Esophagus squamous epithelium (tissue), 5 donors: ENCODE measurements at places on chromosomes 16 and 17. TPM values are rescaled to one million over a fixed set of nuclear protein-coding genes. Genes with fewer than 3 reads are reported as not detected.

- H3K27me3 ChIP-seq = peaks cover 17% of the 10 kb centered on the region
- H3K36me3 ChIP-seq = no peaks in the 10 kb centered on the region
- H3K4me1 ChIP-seq = peaks cover 53% of the 10 kb centered on the region
- DNase-seq = no peak
- no peak overlapping the region for H3K4me3 ChIP-seq
These were observed 3.8 kb upstream of the HAP1 start for GRCh38 chr17:41738077-41738800.

DNA sequence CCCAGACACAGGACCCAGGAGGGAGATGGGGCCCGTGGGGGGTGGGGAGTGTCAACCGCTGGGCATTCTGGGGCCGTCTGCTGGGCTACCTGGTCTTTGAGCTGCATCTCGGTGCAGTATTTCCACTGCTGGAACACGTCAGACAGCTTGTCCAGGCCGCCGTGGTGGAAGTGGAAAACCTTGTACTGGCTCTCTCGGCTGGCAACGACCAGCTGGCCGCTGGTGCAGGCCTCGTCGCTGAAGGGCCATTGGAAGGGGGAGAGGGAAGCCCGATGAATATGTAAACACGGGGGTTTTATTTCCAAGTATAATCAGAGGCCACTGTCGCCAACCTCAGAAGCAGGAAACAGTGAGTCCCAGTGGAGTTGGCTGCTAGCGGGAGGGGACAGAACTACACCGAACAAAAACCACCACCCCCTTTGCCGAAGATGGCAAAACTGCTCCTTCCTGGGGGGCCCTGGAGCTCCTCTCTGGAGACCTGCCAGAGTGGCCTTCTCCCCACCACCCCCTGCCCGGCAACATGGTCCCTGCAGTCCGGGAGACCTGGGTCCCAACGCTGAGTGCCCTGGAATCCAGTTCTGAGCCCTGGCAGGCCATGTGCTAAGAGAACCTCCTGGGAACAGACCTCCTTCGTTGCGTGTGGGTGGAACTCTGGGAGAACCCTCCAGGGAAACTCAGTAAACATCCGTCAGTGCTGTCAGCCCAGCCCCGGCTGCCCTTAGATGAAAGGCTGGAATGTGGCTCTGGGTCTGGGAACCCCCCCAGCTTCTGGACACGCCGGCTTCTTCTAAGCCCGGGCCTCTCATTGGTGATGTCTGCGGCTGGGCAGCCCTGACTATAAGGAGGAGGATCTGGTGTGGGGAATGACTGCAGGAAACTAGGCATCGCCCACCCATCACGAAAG, 84.1 kb downstream of the TBC1D16 start:
- H3K36me3 ChIP-seq = no peaks in the 10 kb centered on the region
- H3K4me1 ChIP-seq = peaks cover 7% of the 10 kb centered on the region
- H3K27ac ChIP-seq = peak overlapping the region; percentile 50
- H3K27me3 ChIP-seq = no peaks in the 10 kb centered on the region
- DNase-seq = no peak

DNA sequence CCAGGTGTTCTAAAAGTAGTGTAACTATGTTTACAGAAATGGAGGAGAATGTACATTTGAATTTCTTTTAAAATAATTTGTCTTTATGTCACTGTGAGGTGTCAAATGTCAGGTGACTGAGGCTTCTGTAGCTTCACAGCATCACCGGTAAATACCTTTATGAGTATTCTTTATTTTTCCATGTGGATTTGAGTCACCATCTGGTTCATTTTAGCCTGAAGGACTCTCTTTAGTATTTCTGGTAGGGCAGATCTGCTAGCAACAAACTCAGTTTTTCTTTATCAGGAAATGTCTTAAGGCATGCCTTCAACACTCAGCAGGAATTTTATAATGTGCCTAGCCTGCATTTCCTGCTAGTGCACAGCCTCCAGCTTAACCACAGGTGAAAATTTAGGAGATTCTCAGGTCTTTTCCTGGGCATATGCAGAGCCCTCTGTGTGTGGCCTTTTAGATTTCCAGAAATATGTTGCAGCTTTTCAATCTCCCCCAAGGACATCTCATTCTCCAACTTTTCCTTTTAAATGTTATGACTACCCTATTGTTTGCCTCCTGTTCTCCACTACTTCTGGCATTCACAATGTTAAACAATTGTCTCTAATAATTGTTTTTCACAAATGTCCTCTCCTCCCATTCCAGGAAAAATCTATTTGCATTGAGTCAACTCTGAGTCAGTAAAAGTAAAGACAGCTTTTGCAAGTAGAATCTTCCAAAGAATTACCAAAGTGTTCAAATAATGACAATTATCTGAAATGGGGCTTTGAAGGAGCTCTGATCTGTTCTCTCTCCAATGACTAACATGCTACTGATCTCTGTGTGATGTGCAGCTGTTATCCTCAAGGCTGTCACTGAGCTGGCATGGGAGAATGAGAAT, 239.4 kb upstream of the CPHXL start:
- no peak for DNase-seq
- no peaks in the 10 kb centered on the region for H3K4me1 ChIP-seq
- H3K27ac ChIP-seq = no peak overlapping the region
- H3K36me3 ChIP-seq = no peaks in the 10 kb centered on the region
- no peak overlapping the region for H3K4me3 ChIP-seq

- H3K4me1 ChIP-seq = peaks cover 73% of the 10 kb centered on the region
- no peak for DNase-seq
- H3K27ac ChIP-seq = no peak overlapping the region
- no peaks in the 10 kb centered on the region for H3K27me3 ChIP-seq
- H3K4me3 ChIP-seq = no peak overlapping the region
- H3K36me3 ChIP-seq = no peaks in the 10 kb centered on the region
These were observed 6.8 kb downstream of the RSPRY1 start for GRCh38 chr16:57192720-57193486.

DNA sequence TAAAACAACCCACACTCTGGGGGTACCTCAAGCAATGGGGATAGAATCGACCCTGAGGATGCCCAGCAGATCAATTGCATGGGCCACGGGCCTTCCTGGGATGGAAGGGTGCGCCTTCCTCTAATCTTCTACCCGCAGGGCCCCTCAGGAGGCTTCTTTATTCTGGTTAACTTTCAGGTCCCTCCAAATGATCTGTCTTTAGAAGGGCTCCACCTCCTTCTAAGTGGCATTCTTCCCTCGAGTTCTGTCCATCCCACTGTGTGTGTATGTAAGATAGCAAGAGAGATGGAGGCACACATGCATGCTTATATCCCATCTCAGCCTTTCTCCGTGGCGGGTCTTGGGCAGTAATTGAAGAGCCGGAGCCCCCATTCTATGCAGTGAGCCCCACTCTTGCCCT, 125.7 kb downstream of the MRM1 start:
- no peaks in the 10 kb centered on the region for H3K36me3 ChIP-seq
- peaks cover 7% of the 10 kb centered on the region for H3K4me1 ChIP-seq
- H3K27ac ChIP-seq = no peak overlapping the region
- no peak overlapping the region for H3K4me3 ChIP-seq
- no peak for DNase-seq
- H3K27me3 ChIP-seq = peaks cover 4% of the 10 kb centered on the region

- peaks cover 34% of the 10 kb centered on the region for H3K27me3 ChIP-seq
- peaks cover 16% of the 10 kb centered on the region for H3K4me1 ChIP-seq
- H3K36me3 ChIP-seq = no peaks in the 10 kb centered on the region
- H3K27ac ChIP-seq = peak overlapping the region; percentile 77
- no peak overlapping the region for H3K4me3 ChIP-seq
These were observed 24.0 kb upstream of the CIBAR2 start for GRCh38 chr16:85136213-85136701.

DNA sequence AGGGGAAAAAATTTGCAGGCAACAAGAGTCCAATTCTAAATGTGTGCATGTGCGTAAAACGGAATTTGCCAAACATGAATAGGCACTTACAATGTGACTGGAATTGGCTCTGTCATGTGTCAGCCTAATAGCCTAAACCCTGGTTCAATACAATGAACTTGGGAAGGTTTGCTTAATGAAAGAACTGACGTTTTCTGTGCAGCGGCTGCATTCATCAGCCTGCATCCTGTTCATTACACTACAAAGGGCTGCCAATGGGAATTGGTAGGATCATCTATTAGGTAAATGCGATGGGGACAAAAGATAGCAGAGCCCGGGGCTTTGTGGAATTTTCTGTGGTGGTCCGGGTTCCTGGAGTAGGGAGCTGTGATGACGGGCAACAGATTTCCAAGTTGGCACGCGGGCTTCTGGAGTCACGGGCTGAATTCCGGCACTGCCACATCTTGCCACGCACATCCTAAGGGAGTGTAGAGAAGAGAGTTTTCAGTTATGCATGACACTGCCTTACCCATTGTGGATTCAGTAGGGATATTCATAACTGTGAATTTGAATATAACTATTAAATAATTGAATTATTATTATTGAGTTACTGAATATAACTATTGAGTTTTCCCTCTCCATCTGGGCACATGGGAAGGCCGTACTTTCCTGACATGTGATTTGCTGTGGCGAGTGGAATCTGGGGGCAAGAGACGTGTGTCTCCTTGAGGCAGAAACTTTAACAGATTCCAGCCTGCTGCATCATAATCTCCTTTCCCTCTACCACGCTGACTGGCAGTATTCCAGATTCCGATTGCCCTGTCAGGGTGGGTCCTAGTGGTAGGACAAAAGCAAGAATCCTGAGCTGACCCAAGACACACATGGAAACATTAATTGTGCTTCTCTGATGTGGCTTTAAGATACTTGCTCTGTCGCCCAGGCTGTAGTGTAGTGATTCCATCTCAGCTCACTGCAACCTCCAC, 565.6 kb downstream of the WWOX start:
- H3K36me3 ChIP-seq = no peaks in the 10 kb centered on the region
- H3K27ac ChIP-seq = no peak overlapping the region
- no peaks in the 10 kb centered on the region for H3K27me3 ChIP-seq
- no peaks in the 10 kb centered on the region for H3K4me1 ChIP-seq
- no peak for DNase-seq

GRCh38 chr17:163514-164098, 17.8 kb downstream of the DOC2B start:
- no peaks in the 10 kb centered on the region for H3K4me1 ChIP-seq
- no peaks in the 10 kb centered on the region for H3K36me3 ChIP-seq
- no peak overlapping the region for H3K27ac ChIP-seq
- H3K4me3 ChIP-seq = no peak overlapping the region

DNA sequence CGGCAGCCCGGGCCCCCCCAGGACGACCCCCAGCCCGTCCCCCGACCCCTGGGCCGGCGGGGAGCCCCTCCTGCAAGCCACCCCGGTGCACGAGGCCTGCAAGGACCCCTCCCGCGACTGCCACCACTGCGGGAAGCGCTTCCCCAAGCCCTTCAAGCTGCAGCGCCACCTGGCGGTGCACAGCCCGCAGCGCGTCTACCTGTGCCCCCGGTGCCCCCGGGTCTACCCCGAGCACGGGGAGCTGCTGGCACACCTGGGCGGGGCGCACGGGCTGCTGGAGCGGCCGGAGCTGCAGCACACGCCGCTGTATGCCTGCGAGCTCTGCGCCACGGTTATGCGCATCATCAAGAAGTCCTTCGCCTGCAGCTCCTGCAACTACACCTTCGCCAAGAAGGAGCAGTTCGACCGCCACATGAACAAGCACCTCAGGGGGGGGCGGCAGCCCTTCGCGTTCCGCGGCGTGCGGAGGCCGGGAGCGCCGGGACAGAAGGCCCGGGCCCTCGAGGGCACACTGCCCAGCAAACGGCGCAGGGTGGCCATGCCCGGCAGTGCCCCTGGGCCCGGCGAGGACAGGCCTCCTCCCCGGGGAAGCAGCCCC, 15.6 kb upstream of the ZFPM1 start:
- no peak overlapping the region for H3K4me3 ChIP-seq
- H3K4me1 ChIP-seq = peaks cover 3% of the 10 kb centered on the region
- no peaks in the 10 kb centered on the region for H3K36me3 ChIP-seq

DNA sequence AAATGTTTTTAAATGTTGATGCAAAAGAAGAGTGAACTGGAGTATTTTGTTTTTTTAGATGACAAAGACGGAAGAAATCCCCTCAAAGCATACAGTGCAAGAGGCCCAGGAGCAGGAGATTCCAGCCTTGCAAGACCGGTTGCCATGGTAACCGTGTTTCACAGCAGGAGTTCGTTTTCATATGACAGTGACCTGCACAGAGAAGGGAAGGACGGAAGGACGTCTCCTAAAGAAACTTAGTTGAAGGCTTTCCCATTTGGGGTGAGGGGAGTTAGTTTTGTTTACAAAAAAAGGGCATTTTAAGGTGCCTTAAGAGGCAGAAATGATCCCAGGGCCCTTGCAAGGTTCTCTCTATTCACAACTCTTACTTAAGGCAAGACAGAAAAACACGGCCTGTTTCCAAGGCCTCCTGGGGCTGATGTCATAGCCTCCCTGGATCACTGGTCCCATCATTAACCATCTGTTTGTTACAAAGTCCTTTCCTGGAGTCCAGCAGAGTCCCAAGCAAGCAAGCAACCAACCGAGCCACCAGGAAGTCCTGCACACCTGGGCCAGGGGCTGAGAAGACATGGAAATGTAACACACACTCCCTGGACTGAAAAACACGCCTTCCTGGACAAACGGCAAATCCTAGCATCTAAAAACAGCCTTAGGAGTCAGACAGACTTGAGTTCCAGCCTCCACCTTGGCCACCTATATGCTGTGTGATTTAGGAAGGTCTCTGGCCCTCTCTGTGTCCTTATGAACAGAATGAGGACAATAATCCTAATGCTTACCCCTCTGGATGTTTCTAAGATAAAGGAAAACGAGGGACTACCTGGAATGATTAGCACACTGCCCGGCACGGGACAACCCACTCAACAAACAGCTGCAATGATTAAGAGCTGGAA, 30.3 kb upstream of the RPH3AL start:
- H3K4me1 ChIP-seq = peaks cover 13% of the 10 kb centered on the region
- no peaks in the 10 kb centered on the region for H3K27me3 ChIP-seq
- no peak overlapping the region for H3K4me3 ChIP-seq
- H3K36me3 ChIP-seq = no peaks in the 10 kb centered on the region

GRCh38 chr17:79948945-79949655, 86.6 kb downstream of the TBC1D16 start:
- no peak overlapping the region for H3K27ac ChIP-seq
- no peaks in the 10 kb centered on the region for H3K27me3 ChIP-seq
- H3K36me3 ChIP-seq = peaks cover 13% of the 10 kb centered on the region
- H3K4me3 ChIP-seq = no peak overlapping the region
- no peak for DNase-seq
- peaks cover 7% of the 10 kb centered on the region for H3K4me1 ChIP-seq

DNA sequence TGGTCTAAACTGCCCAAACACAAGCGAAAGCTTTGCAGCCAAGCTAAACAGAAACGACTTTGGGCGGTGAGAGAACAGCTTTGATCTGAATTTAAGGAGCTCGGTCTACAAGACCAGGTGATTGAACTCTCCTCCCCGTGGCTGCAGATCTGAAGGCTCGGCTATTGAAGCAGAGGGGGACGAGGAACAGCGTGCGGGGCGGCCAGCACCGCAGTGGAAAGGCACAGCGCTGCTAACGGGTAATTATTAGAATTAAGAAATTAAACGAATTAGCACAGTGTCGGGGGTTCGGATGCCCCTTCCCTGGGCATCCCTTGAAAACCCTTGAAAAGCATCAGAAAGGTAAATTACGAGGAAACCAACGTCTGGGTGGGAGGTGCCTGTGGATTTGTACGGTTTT, 431 bp downstream of the TEKT3 start:
- DNase-seq = no peak
- H3K4me1 ChIP-seq = peaks cover 4% of the 10 kb centered on the region
- no peak overlapping the region for H3K27ac ChIP-seq
- H3K36me3 ChIP-seq = no peaks in the 10 kb centered on the region
- H3K27me3 ChIP-seq = no peaks in the 10 kb centered on the region
- peak overlapping the region; percentile 64 for H3K4me3 ChIP-seq

The VPS4A gene
- 21.5 TPM for total RNA-seq

The CCDC78 gene
- 0.35 TPM for total RNA-seq

The CDRT15L2 gene
- total RNA-seq = not detected

The C17orf50 gene
- total RNA-seq = not detected

The ASB16 gene
- total RNA-seq = 0.11 TPM

The CHRNE gene
- not detected for total RNA-seq
